Skeletal muscle cell (primary cell): ENCODE measurements at places on chromosomes 4 and X.
A peak's percentile ranks its signal among the peaks of the same experiment; 100 is the strongest.

GRCh38 chr4:80141543-80141942, 55.8 kb upstream of the PRDM8 start:
- DNase-seq, result no peak

DNA sequence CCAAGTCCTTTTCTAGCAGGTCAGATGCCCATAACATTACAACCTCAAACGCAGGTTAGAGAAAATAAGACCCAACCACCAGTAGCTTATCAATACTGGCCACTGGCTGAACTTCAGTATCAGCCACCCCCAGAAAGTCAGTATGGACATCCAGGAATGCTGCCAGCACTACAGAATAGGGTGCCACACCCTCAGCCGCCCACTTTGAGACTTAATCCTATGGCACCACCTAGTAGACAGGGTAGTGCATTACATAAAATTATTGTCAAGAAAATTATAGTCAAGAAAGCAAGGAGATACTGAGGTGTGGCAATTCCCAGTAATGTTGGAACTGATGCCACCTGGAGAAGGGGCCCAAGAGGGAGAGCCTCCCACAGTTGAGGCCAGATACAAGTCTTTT, 19.9 kb upstream of the TRIM61 start:
- no peak for DNase-seq

DNA sequence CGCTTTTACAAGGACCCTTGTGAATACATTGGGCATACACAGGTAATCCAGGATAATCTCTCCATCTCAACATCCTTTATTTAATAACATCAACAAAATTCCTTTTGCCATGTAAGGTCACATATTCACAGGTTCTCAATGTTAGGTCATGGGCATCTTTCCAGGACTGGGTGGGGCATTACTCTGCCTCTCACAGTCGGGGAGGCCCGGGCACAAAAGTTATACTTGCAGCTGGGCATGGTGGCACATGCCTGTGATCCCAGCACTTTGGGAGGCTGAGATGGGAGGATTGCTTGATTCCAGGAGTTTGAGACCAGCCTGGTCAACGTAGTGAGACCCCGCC, 93.7 kb upstream of the AP1S2 start:
- no peak for DNase-seq

DNA sequence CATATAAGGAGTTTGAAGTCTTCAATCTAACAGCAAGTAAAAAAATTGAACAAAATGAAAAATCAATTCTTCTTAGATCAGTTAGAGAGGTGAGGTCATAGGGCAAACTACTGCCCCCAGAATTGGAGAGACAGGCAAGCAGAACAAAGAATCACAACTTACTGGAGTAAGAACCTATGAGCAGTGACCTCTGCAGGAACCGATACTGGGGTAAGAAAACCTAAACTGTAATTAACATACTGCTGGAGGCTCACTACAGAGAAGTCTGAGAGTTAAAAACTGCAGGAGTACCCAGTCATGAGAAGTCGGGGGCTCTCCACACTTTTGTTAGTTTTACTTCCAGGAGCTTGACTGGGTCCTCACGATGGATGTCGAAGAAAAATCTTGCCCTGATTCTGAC, 16.0 kb downstream of the CLDN22 start:
- DNase-seq, result no peak

GRCh38 chr4:924107-925096, 7.7 kb downstream of the GAK start:
- no peak for DNase-seq

GRCh38 chr4:126779001-126779400, 853.8 kb upstream of the INTU start:
- DNase-seq, result no peak

- no peak for DNase-seq
Measured at GRCh38 chr4:184645904-184646610, 3.2 kb downstream of the CASP3 start.

DNA sequence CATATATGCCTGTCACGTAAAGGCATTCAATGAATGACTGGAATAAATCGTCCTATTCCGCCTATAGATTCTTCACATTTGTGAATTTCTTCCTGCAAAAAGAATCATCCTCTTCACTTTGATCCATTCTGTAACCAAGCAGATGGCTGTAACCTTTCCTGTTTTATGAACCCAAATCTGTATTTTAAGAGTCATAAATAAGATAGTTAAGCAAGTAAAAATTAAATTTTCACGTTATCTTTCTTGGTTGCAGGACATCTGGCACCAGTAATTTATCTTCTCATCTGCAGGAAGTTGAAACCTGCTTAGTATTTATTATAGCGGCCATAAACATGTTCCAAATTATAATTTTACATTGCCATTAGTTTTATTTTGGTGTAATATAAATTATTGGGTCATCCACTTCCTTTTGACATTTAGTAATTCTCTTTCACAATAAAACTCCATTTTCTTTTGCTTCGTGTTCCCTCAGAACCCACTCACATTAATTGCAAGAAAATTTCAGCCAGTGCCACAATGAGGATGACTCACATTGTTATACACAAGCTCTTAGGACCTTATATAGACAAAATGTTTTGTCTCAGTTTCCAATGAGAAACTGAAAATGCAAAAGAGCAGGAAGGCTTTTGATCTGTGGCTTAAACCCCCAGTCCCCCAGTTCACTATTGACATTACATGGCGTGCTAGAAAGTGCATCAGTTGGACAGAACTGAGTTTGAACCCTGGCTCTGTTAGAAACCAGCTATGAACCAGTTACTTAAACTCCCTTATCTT, 51.1 kb downstream of the TMEM156 start:
- DNase-seq, result peak; percentile 82

- no peak for DNase-seq
Measured at GRCh38 chr4:87213421-87214075, 6.9 kb downstream of the KLHL8 start.

- DNase-seq, result no peak
Measured at GRCh38 chr4:183074288-183074990, 24.6 kb upstream of the WWC2 start.

DNA sequence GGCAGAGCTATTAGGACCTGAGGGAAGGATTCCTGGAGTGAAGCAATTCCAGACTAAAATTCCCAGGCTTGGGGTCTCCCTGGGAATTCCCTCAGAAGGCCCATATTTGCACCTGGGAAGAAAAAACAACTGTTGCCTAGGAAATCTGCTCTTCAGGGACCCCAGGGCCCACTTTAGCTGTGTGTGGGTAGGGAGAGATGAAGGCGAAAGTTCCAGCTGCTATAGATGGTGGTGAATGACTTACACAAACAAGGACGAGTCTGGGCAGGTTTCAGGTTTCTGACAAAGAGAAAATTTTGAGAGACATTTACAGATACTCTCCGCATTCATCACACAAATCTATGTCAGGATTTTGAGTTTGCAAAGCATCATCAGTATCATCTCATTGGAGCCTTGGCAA, 126.1 kb downstream of the GPC3 start:
- no peak for DNase-seq

DNA sequence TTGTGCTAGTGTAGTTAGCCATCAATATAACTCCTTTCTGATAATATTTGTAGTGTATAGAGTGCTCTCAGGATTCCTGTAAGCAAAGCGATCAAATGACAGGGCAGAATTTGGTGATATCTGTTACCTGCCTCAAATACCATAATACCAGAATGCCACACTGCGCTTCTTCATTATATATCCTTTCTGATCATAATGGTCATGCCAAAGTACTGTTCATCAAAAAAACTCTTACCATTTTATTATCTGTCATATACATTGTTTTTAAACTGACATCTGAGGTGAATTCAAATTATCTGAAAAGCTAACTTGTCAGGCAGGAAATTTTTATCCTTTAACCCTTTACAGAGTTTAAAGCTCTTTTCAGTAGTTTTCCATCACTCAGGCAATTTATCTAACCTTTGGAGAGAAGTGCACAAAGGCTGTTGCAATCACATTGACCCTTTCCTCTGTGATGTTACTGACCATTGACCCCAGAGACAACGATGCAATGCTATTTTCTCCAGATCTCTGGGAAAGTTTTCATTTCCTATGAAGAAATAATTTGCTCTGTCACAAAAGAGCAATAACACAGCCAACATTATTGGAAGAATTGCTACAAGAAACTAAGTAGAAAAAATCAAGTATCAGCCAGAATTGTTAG, 37.4 kb downstream of the UGT2B4 start:
- DNase-seq, result no peak

DNA sequence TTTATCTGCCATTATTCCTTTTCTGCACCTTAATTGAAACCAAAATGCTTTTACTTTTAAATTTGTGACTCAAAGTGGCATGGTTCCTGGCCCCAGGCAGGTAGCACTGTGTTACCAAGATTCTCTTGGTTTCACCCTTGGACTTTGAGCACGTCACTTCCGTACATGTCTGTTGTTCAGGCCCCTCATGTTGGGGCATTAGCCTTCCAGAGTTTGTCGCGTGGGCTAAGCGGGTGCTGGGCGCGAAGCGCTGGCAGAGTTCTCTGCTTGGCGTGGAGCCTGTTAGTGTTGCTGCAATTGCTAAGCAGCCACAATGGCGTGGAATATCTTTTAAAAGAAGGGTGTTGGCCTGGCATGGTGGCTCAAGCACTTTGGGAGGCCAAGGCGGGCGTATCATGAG, 14.0 kb upstream of the TADA2B start:
- DNase-seq, result no peak

DNA sequence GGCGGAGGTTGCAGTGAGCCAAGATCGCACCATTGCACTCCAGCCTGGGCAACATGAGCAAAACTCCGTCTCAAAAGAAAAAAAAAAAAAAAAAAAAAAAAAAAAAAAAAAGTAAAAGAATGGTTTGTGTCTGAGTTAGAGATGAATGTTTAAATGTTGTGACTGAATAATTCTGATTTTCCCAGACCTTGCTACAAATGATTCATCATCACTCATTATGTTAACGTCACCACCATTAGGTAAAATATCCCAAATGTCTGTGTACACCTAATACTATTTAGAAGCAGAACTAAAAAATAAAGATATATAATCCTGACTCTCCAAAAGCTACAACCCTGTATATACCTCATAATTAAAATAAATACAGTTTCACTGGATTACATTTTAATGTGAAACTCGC, 70.8 kb downstream of the HHIP start:
- no peak for DNase-seq

DNA sequence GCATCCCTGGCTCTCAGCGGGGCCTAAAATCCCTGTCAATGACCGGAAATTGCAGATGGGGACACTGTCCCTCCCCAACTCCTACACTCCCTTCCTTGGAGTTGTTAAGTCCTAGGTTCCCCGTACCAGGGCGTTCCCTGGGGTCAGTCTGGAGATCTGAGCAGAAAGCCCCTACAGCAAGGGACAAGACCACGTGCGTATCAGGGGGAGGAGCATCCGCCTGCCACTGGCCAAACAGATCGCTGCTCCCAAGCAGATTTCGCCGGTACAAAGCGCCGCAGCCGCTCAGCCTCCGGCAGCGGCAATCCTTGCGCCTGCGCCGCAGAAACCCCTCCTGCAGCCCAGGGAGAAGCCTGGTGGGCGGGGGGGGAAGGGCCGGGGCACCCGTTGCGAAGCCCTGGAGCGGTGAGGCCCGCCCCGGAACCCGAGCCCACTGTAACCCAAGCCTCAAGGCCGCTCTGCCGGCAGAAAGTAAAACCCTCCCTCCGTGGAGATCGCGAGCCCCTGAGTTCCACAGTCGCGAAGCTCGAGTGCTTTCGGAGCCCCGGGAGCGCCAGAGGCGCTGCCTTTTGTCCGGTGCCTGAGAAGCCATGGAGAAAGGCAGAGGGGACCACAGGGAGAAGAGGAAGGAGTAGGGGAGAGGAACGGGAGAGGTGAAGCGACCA, 2.7 kb downstream of the CRMP1 start:
- DNase-seq, result no peak

GRCh38 chr4:1416051-1416947, 10.1 kb upstream of the NKX1-1 start:
- DNase-seq, result no peak

DNA sequence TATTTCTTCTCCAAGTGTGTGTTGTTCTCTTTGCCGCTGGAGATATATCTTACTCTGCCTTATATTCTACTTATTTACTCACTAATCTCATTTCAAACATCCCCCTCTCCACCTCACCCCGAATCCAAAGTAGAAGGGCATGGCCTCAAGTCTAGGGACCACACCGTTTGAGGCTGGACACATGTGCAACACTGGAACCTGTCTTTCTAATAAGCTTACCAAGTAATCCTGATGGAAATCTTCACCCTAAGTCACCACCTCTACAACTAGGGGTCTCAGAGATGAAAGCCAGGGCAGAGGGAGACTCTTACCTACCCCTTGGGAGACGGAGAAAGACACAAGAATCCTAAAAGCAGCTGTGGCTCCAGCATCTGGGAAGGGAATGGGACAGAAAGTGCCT, 6.0 kb downstream of the PROM1 start:
- no peak for DNase-seq

DNA sequence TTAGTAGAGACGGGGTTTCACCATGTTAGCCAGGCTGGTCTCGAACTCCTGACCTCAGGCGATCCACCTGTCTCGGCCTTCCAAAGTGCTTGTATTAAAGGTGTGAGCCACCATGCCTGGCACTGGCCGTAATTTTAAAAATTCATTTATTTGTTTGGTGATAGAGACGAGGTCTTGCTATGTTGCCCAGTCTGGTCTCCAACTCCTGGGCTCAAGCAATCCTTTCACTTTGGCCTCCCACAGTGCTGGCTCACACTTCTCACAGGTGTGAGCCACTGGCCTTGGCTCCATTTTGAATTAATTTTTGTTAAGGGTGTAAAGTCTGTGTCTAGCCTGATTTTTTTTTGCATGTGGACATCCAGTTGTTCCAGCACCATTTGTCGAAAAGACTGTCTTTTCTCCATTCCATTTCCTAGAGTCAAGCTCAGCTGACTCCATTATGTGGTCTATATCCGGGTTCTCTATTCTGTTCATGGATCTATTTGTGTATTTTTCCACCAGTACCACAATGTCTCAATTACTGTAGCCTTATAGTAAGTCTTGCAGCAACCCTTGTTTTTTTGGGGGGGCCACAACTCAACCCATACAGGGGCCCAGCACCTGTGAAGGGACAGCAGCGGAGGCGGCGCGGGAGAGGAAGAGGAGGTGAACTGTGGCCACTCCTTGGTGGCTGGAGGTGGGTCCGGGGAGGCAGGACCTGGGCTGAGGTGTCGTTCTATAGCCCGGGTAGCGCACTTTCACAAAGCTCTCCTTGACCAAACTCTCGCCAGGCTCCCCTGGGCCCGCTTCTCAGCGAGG, 1.5 kb upstream of the NSD2 start:
- no peak for DNase-seq

- DNase-seq, result no peak
Measured at GRCh38 chr4:139761461-139761860, 95.8 kb downstream of the MGST2 start.

GRCh38 chr4:54282837-54283236, 53.7 kb downstream of the PDGFRA start:
- no peak for DNase-seq

DNA sequence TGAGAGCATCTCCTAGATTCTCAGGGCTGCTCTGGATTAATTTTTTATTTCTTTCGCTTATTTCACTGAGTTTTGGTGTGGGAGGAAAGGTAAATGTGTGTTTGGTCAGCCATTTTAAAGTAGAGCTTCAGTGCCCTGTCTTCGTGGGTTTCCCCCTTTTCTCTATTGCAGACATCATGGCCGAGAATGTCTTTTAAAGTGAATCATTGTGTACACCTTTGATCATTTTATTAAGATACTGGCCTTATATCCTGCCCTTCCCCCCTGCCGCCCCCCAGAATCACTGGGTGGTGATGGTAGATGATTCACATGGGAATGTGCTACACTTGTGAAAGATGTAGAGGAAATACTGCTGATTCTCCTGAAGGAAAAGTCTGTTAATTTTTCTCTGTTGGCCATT, 23.8 kb downstream of the CDKL5 start:
- DNase-seq, result no peak

GRCh38 chrX:132908891-132909290, 49.5 kb downstream of the HS6ST2 start:
- DNase-seq, result no peak
